ENCODE measurements at places on chromosomes 6 and 20.
A peak's percentile ranks its signal among the peaks of the same experiment; 100 is the strongest.

GRCh38 chr6:89273816-89274215, 41.3 kb downstream of the GABRR2 start:
- no peaks in the 10 kb centered on the region for H3K4me1 ChIP-seq
- H3K27ac ChIP-seq: no peak overlapping the region
- no peak for DNase-seq
- H3K27me3 ChIP-seq: no peaks in the 10 kb centered on the region

GRCh38 chr20:10636326-10636818, 37.4 kb downstream of the JAG1 start:
- no peaks in the 10 kb centered on the region for H3K27me3 ChIP-seq
- no peaks in the 10 kb centered on the region for H3K4me1 ChIP-seq
- no peaks in the 10 kb centered on the region for H3K36me3 ChIP-seq
- H3K4me3 ChIP-seq: no peak overlapping the region

DNA sequence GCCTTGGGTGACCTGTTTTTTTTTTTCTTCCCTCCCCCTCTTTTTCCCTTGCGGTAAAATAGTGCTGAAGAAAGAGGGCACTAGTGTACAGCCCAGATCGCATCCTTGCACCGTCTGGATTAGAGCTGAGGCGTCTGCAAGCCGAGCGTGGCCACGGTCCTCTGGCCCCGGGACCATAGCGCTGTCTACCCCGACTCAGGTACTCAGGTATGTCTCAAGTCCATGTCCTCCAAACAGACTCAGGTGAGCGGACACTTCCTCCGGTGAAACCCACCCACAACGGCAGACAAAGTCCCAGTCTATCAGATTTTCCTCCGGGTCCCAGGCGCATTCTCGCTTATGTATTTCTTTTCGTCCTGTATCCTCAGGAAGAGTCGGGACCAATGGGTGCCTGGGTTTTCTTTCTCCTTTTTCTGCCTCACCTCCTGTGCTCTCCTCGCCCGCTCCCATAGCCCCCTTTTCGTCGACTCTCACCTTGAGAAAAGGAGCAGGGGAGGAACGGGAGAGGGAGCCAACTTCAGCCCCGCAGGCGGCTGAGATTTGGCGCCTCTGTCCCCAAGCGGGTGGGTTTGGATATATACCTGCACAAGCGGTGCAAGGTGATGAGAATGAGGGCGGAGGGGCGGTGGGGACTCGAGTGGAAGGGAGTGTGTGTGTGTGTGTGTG, 1.1 kb upstream of the GRM1 start:
- H3K36me3 ChIP-seq: no peaks in the 10 kb centered on the region
- H3K4me3 ChIP-seq: no peak overlapping the region
- no peak for DNase-seq
- peaks cover 22% of the 10 kb centered on the region for H3K27me3 ChIP-seq

DNA sequence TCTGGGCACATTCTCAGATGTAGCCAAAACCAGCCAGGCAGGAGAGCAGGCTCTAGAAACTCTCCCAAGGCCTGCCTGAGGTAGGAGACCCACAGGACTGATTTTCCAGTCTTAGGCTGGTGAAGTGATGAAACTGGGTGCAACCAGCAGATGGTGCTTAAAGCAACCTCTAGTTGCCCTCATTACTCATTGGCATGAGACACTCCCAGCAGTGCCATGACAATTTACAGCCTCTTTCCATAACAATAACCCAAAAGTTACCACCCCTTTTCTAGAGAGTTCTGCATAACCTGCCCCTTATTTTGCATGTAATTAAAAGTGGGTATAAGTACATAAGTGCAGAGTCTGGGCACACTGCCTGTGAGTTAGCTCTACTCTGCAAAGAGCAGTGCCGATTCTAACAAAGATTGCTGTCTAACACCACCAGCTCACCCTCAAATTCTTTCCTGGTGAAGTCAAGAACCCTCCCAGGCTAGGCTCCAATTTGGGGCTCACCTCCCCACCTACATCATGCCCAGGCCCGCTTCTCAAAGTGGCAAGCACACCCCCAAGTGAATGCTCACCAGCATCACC, 14.4 kb upstream of the GPR6 start:
- H3K27me3 ChIP-seq: no peaks in the 10 kb centered on the region
- DNase-seq: no peak
- no peak overlapping the region for H3K4me3 ChIP-seq
- no peak overlapping the region for H3K27ac ChIP-seq
- no peaks in the 10 kb centered on the region for H3K4me1 ChIP-seq

- no peak for DNase-seq
- H3K4me1 ChIP-seq: no peaks in the 10 kb centered on the region
- no peaks in the 10 kb centered on the region for H3K27me3 ChIP-seq
- no peak overlapping the region for H3K27ac ChIP-seq
Measured at GRCh38 chr20:56371977-56372376, 13.2 kb downstream of the FAM210B start.

- H3K4me1 ChIP-seq: no peaks in the 10 kb centered on the region
- DNase-seq: peak; percentile 41
- no peak overlapping the region for H3K27ac ChIP-seq
- H3K36me3 ChIP-seq: no peaks in the 10 kb centered on the region
- H3K27me3 ChIP-seq: no peaks in the 10 kb centered on the region
Measured at GRCh38 chr20:4613718-4614620, 107.7 kb upstream of the PRND start.

- H3K4me1 ChIP-seq: no peaks in the 10 kb centered on the region
- H3K36me3 ChIP-seq: no peaks in the 10 kb centered on the region
- DNase-seq: no peak
- no peaks in the 10 kb centered on the region for H3K27me3 ChIP-seq
Measured at GRCh38 chr20:60446267-60447111, 488.3 kb downstream of the CDH26 start.

DNA sequence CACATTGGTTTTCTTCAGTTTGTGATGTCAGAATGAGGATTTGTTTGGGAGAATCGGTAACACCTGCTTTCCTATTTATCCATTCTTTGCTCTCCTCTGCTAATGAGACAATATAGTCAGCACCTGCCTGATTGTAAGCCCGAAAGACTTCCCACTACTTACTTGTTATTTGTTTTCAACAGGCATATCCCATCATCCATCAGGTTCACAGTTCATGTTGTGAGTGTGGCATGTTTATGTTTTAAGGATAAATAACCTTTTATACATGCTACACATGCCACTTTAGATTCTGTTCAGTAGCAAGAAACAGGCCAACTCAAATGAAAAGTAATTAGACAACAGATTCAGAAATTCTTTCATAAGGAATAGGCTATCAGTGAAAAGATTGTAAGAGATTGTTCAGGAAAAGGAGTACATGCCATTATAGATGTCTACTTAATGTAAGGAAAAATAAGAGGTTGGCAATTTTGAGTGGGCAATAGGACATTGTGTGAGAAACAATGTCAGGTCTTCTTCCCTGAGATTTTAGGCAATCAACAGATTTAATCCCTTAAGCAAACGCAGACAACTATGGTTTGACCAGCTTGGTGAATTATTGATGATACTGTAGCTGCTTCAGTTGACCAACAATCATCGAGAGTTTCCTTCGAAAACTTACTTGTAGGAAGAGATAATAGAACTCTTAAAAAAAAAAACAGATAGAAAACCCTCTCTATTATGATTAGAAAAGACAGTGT, 7.9 kb upstream of the GPRC6A start:
- no peaks in the 10 kb centered on the region for H3K36me3 ChIP-seq
- H3K4me1 ChIP-seq: no peaks in the 10 kb centered on the region
- DNase-seq: no peak
- no peak overlapping the region for H3K27ac ChIP-seq

DNA sequence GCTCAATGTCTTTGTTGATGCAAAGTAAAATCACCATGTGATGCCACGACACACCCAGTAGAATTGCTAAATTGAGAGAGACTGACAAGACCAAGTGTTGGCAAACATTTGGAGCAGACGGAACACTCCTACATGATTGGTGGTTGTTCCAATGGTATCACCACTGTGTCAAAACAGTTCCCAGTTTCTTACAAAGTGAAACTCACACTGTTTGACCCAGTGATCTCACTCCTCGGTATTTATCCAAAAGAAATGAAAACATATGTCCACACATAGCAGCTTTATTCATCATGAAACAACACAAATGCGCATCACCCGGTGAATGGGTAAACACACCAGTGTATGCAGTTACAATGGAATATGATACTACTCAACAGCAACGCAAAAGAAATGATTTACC, 74.0 kb upstream of the SULF2 start:
- DNase-seq: no peak
- no peak overlapping the region for H3K27ac ChIP-seq
- no peaks in the 10 kb centered on the region for H3K36me3 ChIP-seq
- H3K4me3 ChIP-seq: no peak overlapping the region

DNA sequence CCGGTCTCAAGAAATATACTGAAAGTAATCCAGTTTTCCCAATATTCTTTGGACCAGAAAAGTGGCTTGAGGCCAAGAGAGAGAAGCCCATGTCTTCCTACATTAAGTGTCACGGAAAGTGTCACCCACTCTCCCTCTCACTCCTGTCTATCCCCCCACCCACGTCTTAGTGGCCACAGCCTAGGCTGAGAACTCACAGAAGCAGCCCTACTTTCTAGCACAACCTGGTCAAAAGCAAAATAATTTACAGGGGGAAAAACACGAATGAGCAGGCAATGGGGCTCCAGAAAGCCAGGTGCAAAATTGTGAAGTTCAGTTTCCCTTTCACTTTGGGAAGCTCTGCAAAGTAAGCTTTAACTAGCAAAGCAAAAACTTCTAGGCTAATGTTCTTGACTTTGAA, 118.0 kb downstream of the OPRM1 start:
- peak overlapping the region; percentile 71 for H3K27ac ChIP-seq
- peaks cover 34% of the 10 kb centered on the region for H3K4me1 ChIP-seq
- DNase-seq: peak; percentile 26
- H3K27me3 ChIP-seq: no peaks in the 10 kb centered on the region
- peak overlapping the region; percentile 57 for H3K4me3 ChIP-seq
- peaks cover 5% of the 10 kb centered on the region for H3K36me3 ChIP-seq

GRCh38 chr20:25686081-25687067, 10.3 kb downstream of the ZNF337 start:
- DNase-seq: no peak
- H3K4me3 ChIP-seq: no peak overlapping the region
- no peak overlapping the region for H3K27ac ChIP-seq

GRCh38 chr20:40808936-40809335, 119.9 kb upstream of the MAFB start:
- no peaks in the 10 kb centered on the region for H3K4me1 ChIP-seq
- no peaks in the 10 kb centered on the region for H3K27me3 ChIP-seq
- H3K36me3 ChIP-seq: no peaks in the 10 kb centered on the region
- no peak for DNase-seq
- H3K27ac ChIP-seq: no peak overlapping the region

GRCh38 chr6:130503146-130503545, 137.3 kb downstream of the TMEM200A start:
- H3K4me1 ChIP-seq: no peaks in the 10 kb centered on the region
- no peak overlapping the region for H3K27ac ChIP-seq
- no peak overlapping the region for H3K4me3 ChIP-seq
- DNase-seq: no peak
- no peaks in the 10 kb centered on the region for H3K27me3 ChIP-seq
- H3K36me3 ChIP-seq: no peaks in the 10 kb centered on the region
